ENCODE measurements at places on chromosomes 6 and 20.

GRCh38 chr20:58596244-58596643, 54.8 kb upstream of the STX16 start:
- no peak for DNase-seq

DNA sequence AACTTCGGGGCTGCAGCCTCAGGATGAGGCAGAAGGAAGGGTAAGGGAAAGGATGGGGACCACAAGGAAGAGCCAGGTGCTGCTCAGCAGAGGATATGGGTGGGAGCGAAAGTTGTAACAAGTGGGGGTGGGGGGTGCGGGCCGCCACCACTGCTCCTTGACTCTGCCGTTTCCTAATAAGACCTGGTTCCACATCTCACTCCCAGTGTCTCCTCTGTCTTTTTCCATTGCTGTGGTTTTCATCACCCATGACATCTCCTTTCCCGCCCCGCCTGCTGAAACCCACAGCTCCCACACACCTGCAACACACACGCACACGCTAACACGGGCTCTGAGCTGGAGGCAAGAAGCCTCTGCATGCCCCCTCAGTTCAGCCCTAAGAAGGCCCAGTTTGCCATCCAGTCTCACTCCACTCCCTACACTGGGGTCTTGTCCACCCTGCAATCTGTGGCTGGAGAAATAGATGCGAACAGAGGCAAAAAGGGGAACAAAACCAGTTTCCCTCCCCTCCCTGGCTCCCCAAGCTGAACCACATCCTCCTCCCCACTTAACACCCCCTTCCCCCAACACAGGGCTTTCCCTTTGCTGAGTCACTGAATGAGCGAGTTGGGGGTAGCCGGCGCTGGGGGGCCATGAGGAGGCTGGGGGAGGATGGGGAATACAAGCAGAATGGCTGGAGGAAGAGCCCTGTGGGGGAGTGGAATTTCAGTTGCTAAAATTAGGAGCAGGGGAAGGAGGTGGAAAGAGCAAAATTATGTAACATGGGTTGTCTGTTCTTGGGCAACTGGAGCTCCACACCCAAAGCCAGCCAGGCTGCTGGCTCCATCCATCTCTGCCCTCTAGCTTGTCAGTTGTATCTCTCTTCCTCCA, 11.5 kb downstream of the NFKBIL1 start:
- peak; percentile 58 for DNase-seq

DNA sequence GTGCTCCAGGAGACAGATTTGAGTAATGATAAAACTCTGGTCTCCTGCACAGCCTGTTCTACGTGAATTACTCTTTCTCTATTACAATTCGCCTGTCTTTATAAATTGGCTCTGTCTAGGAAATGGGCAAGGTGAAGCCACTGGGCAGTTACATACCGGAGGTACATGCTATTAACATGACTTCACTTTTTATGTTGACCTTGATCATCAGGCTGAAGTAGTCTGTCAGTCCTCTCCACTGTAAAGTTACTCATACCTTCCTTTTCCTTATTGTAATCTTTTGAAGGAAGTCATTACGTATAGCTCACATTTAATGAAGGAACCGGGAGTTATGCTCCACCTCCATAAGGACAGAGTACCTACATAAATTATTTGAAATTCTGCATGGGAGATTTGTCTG, 19.9 kb upstream of the KHDC1 start:
- DNase-seq: no peak

- DNase-seq: no peak
These were observed 31.2 kb downstream of the ESF1 start for GRCh38 chr20:13753436-13754036.

DNA sequence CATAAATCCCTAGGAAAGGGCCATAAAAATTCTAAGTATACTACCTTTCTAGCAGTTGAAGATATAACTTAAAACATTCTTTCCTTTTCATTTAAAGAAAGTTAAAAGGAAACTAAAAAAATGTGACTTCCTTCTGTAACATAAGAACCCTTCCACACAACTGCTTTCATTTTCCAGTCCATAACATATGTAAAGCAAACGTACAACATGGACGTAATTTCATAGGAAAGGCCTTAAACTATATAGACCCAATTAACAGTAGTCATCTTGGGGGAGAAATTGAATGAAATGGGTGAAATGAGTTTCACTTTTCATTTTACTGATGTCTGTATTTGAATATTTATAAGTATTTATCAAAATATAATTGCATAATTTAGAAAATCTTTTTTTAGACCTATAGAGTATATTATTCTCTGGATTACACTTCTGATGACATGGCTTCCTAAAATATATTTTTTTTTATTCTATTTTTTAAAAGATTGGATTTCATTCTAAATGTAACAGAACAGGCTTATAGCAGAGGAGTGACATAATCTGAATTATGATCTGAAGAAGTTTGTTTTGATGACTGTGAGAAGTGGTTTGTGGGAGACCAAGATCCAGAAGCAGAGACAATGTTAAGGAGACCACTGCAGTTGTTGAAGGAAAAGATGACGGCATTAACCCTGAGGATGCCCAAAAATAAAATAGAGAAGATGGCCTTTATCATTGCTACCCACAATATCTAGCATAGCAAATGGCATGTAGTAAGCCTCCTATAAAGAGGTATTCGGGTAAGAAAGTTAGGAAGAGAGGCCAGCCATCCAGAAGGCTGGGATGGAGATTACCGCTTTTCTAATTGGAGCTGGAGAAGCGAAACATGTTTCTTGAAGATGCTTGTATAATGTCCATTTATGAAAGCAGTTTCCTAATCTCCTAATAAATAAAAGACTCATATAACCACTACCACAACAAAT, 260.4 kb downstream of the PTPRK start:
- no peak for DNase-seq

GRCh38 chr6:70282919-70283461, 19.9 kb downstream of the COL9A1 start:
- no peak for DNase-seq

DNA sequence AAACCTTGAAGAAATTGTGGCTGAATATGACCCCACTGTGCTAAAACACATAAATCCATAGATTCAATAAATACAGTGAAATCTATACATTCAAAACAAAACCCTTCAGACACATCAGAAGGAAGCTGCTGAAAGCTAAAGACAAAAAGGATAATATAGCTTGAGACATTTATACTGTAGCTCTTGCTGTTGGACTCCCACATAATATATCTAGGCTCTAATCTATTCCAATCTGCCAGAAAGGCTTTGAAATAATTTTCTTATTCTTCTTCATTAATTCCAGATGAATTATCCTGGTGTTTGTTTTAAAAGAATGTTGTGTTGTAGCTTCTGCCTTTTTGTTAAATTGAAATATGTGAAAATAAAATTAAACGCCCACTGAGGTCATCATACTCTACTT, 454.0 kb downstream of the EYS start:
- DNase-seq: no peak

GRCh38 chr6:43086022-43086658, 10.0 kb downstream of the PTK7 start:
- no peak for DNase-seq

DNA sequence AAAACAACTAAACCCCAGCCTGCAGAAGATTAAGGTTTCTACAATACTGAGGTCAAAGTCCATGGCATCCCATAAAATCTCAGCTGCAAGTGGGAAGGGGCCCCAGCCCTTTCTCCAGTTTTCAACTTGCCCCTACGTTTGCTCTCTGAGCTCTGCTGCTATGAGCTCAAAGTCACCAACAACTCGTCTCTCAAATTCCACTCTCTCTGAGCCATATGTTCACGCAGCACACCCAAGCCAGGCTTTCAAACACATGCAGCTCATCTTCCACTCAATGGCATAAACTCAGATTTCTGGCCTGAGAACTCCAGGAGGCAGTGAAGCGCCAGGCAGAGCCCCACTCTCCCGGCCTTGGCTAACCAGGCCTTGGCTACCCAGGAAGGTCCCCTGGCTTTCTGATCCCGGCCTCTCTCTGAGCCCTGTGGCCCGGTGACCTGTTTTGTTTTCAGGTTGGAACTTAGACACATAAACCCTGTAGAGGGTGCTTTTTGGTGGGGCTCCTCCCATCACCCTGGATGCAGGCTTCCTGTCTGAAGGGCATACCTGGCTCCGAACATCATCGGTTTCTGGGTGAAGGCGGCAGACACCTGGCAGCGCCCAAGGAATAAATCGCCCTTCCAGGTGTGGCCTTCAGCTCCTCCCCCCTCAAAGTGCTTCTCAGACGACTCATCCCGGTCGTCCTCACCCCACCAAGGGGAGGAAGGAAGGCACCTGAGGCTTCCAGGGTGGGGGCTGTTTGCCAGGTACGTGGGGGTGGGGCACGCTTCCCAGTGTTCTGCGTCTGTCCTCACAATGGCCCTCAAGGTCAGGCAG, 12.4 kb downstream of the SLC22A23 start:
- DNase-seq: no peak

DNA sequence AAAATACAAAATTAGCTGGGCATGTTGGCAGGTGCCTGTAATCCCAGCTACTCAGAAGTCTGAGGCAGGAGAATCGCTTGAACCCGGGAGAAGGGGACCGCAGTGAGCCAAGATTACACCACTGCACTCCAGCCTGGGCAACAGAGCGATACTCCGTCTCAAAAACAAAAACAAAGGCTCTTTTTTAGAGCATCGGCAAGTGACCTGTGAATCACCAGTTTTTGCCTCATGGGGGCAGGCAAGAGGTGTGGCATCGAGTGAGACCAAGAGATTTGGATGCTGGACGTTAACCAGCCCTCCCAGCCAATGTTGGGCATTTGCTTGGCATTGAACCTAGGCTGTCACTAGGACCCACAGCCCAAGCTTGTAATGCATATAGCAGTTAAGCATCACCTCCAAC, 14.6 kb upstream of the CDK5RAP1 start:
- peak; percentile 73 for DNase-seq

DNA sequence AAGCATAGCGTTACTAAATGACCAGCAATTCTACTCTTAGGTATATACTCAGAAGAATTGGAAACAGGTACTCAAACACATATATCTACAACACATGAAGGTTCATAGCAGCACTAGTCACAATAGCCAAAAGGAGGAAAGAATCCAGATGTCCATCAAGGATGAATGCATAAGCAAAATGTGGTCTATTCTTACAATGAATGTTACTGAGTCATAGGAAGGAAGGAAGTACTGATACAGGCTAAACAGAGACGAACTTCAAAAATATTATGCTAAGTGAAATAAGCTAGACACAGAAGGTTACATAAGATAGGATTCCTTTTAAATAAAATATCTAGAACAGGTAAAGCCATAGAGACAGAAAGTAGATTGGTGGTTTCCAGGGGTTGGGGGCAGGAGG, 93.5 kb downstream of the MAP3K7 start:
- peak; percentile 64 for DNase-seq

DNA sequence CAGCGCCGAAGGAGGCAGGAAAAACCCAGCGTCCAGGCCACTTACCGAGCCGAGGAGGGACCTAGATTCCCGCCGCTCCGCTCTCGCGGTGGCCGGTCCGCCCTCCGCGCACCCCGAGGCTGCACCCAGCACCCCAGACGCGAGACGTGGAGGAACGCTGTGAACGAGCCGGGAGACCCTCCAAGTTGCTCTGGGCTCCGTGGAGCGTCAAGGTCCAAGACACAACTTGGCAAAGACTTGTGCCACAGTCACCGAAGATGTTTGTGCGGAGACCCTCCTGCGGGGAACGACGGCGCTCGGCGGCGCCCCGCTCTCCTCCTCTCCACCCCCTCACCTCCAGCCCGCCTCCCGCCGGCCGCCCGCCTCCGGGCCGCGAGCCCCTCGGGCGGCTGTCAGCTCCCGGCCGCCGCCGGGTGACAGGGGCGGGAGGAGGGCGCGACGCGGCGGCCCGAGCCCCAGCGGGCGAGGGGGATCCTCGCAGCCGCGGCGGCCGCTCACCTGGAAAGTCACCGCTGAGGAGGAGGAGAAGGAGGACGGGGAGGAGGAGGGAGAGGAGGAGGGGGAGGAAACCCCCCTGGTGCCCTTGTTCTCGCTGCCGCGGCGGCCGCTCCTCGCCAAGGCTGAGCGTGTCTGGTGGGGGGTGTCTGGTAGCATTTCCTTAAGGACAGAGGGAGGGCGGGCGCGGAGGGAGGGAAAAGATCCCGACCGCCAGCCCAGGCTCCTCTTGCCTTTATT, 637 bp upstream of the HIVEP2 start:
- no peak for DNase-seq

Measured in cardiac fibroblast (primary cell).